Activated T-helper 17 cell treated with anti-CD3 and anti-CD28 coated beads, Interleukin-2, amount 50 U/mL, for 72 hours (primary cell): ENCODE measurements at places on chromosomes 16 and 17.
A peak's percentile ranks its signal among the peaks of the same experiment; 100 is the strongest.

GRCh38 chr16:90001761-90002503 is 17.3 kb downstream of the DBNDD1 start:
- no peaks in the 10 kb centered on the region for H3K4me1 ChIP-seq
- no peak overlapping the region for H3K27ac ChIP-seq
- ATAC-seq, result no peak
- no peaks in the 10 kb centered on the region for H3K27me3 ChIP-seq

DNA sequence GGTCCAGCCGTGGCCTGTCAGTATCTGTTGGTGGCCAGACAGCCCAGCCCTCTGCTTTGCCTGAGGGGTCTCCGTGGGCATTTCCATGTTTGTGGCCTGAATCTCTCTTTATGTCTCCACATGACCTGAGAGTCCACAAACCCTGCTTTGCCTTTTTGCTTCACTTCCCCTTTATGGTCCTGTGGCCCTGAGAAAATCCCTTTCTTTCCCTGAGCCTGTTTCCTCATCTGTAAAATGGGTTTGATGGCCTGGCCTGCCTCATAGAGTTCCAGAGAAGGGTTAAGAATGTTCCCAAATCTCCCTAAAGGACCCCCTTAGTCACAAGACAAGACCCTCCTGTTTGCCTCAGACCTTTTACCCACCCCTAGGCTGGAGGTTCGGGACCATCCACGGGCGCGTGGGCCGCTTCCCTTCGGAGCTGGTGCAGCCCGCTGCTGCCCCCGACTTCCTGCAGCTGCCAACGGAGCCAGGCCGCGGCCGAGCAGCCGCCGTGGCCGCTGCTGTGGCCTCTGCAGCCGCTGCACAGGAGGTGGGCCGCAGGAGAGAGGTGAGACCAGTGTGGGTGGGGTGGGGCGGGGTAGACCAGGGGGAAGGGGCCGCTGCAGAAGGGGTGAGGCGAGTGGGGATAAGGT is 26.2 kb upstream of the ALKBH5 start:
- ATAC-seq, result no peak
- peak overlapping the region; percentile 91 for H3K27ac ChIP-seq
- peak overlapping the region; percentile 79 for H3K4me3 ChIP-seq
- no peaks in the 10 kb centered on the region for H3K36me3 ChIP-seq
- H3K4me1 ChIP-seq, result peaks cover 4% of the 10 kb centered on the region

- no peak for ATAC-seq
- no peak overlapping the region for H3K27ac ChIP-seq
- peaks cover 8% of the 10 kb centered on the region for H3K4me1 ChIP-seq
These were observed 3.4 kb downstream of the RAPGEFL1 start for GRCh38 chr17:40180694-40181093.

DNA sequence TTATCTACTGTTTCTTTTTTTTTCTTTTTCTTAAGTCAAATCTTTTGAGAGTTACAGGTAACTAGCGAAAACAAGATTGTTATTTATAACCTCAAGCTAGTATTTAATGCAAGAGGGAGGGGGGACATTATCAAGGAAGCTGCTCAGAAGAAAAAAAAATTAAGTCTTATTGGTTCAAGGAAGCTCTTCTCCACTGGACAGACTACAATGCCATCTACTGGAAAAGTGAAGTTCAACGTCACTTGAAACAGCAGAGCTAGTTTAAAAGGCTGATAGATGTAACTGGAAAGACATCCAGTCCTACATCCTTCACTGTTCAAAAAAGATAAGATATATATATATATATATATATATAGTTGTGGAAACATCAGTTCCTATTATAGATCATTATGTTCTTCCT is 418.0 kb upstream of the PSMD7 start:
- no peaks in the 10 kb centered on the region for H3K36me3 ChIP-seq
- no peak overlapping the region for H3K27ac ChIP-seq
- no peaks in the 10 kb centered on the region for H3K4me1 ChIP-seq
- H3K4me3 ChIP-seq, result no peak overlapping the region

- no peaks in the 10 kb centered on the region for H3K4me1 ChIP-seq
- no peak overlapping the region for H3K27ac ChIP-seq
- H3K4me3 ChIP-seq, result no peak overlapping the region
- H3K27me3 ChIP-seq, result peaks cover 4% of the 10 kb centered on the region
- H3K36me3 ChIP-seq, result no peaks in the 10 kb centered on the region
These were observed 940.4 kb downstream of the KCNJ2 start for GRCh38 chr17:71109697-71110096.
